ENCODE measurements at places on chromosomes 12 and 14.

GRCh38 chr12:6928022-6928702 lies 403 bp downstream of the ATN1 start:
- no peak for DNase-seq

GRCh38 chr12:47234576-47235141 lies 154.9 kb upstream of the AMIGO2 start:
- no peak for DNase-seq

GRCh38 chr12:99611599-99611998 lies 36.0 kb upstream of the GARIN6 start:
- DNase-seq = no peak

DNA sequence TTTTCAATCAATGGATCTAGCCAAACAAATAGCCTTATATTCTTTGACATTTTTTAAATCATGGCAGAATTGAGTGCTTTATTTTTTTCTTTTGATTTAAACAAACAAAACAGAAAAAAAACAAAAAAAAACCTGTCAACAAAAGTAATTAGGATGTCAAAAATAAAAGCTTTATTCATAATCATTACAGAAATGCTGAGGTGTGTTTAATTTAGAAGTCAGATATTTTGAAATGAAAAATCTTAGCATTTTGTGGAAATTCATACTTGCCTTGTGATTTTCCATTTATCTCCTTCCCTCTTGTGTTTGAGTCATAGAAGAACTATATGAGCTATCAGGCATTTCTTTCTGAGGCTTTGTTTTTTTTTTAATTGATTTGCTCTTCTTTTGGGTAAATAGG lies 387.0 kb upstream of the STXBP6 start:
- no peak for DNase-seq

DNA sequence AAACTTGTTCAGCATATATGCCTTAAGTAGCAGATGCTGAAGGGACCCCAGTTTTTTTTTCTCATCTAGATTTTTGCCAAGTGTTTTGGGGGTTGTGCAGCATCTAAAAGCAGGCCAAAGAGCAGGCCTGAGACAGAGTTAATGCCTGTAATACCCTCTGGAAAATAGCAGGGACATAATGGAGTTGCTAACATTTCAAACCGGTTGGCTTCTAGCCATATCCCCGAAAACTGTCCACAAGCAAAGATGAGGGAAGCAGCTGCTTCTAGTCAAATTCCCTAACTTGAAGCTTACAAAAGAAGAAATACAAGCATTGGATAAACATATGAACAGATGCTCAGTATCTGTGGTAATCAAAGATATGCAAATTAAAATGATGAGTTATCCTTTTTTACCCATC lies 52.1 kb upstream of the AEBP2 start:
- no peak for DNase-seq

DNA sequence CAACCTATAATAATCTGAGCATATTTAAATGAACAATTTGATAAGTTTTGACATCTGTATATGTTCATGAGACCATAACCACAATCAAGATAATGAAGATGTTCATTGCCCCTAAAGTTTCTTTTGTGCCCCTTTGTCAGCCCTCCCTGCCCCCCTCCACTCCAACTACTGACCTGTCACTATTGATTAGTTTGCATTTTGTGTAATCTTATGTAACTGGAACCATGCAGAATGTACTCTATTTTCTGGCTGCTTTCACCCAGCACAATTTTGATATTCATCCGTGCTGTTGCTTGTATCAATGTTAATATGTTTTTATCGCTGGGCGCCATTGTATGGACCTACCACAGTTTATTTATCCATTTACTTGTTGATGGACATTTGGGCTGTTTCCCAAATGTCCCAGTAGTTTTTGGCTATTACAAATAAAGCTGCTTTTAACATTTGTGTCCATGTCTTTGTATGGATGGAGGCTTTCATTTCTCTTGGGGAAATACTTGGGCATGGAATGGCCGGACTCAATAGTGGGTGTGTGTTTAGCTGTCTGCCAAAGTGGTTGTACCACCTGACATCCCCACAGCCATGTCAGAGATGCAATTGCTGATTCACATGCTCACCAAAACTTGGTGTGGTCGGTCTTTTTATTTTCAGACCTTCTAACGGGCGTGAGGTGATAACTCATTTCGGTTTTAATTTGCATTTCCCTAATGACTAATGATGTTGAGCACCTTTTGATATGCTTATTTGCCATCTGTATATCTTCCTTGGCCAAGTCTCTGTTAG lies 38.9 kb downstream of the EML1 start:
- peak; percentile 86 for DNase-seq

DNA sequence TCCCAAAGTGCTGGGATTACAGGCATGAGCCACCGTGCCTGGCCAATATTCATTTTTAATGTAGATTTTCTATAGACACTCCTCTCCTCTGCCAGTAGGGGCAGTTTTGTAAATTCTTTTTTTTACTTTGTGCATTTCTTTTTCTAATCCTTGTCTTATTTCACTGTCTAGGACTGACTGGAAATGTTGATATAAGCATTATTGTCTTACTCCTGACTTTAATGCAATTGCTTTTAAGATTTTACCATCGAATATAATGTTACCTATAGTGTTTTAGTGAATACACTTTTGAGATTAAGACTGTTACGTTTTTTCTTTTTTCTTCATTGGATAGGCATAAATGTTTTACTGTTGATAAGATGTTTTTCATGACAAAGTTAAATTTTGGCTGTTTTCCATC lies 35.4 kb upstream of the EMP1 start:
- DNase-seq = no peak

GRCh38 chr12:89781156-89781555 lies 72.5 kb upstream of the ATP2B1 start:
- DNase-seq = no peak

- no peak for DNase-seq
Observed at GRCh38 chr14:106642090-106642489, 1115.7 kb downstream of the TMEM121 start.

DNA sequence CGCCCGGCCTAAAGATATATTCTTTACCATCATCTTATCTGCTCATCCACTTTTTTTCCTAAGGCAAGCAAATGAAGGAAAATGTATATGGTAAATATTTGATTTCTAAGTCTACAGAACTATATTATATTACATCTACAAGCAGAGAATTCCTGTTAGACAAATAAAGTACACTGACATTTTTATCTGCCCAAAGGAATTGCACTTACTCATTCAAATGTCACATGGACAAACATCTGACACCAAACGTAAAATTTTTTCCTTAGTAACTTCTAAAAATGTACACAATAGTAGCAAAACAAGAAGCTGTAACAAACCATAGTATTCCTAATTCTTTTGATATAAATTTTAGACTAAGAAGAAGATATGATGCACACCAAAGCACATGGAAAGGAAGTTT lies 51.0 kb downstream of the SPPL3 start:
- DNase-seq = no peak

DNA sequence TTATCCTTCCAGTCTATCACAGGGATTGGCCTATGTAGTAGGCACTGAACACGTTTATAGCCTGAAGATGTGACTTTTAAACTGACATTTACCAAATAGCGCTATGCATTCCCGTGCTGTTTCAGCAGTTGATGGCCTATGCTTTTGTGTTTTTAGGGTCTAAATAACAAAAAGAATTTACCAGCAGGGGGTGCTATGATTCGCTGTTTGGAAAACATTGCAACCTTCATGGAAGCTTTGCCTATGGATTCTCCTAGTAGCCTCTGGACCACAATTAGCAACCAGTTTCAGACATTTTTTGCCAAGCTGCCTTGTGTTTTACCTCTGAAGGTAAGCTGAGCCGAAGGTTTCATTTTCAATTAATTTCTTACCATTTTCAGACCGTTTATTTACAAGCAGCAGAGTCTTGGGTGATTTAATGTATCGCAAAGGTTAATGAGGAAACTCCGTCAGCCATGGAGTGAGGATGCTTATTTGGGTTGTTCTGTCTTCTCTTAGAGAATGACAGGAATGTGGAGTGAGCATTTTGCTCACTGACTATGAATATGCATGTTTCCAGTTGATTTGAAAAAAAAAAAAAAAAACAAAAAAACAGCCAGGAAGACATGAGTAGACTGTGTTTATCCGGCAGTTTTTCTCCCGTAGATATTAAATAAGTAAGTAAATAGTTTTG lies 133.1 kb downstream of the PRIMA1 start:
- peak; percentile 77 for DNase-seq

Measured in retina (tissue), 1 donor.